CD14-positive monocyte (primary cell): ENCODE measurements at places on chromosomes 3 and 15.

GRCh38 chr3:74267131-74267530, 347.3 kb downstream of the CNTN3 start:
- DNase-seq, result no peak

GRCh38 chr3:117602058-117602644, 892.6 kb downstream of the TUSC7 start:
- DNase-seq, result no peak

DNA sequence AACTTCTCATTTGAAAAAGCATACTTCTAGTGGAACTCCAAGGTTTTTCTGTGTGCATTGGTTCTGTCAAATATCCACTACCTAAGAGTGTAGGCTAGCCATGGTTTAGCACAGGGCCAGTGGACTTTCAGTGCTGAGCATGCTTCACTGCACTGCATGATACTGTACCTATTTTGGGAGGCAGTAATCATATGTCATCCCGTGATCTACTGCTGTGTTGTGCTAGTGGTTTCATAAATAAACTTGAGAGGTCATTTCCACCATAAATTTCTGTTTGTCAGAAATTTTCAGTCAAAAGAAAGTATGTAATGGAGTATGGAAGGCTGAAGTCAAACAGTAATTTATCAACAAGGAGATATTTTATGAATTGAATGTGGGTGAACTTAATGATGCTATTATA, 203.6 kb downstream of the ROBO1 start:
- no peak for DNase-seq

GRCh38 chr15:36506733-36507356, 72.6 kb upstream of the CDIN1 start:
- no peak for DNase-seq

GRCh38 chr3:117645561-117646242, 936.1 kb downstream of the TUSC7 start:
- no peak for DNase-seq

DNA sequence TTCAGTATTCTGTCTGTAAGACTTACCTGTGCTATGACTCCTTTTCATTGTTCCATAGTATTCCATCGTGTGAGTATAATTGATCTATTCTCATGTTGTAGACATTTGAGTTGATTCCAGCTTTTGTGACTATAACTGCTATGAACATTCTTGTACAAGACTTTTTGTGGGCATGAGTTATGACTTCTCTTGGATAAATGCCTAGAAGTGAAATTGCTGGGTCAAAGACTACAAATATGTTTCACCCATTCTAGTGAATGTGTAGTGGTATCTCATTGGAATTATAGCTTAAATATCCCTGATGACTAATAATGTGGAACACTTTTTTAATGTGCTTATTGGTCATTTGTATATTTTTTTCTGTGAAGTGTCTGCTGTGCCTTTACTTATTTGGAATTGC, 27.6 kb upstream of the NPHP3 start:
- no peak for DNase-seq

DNA sequence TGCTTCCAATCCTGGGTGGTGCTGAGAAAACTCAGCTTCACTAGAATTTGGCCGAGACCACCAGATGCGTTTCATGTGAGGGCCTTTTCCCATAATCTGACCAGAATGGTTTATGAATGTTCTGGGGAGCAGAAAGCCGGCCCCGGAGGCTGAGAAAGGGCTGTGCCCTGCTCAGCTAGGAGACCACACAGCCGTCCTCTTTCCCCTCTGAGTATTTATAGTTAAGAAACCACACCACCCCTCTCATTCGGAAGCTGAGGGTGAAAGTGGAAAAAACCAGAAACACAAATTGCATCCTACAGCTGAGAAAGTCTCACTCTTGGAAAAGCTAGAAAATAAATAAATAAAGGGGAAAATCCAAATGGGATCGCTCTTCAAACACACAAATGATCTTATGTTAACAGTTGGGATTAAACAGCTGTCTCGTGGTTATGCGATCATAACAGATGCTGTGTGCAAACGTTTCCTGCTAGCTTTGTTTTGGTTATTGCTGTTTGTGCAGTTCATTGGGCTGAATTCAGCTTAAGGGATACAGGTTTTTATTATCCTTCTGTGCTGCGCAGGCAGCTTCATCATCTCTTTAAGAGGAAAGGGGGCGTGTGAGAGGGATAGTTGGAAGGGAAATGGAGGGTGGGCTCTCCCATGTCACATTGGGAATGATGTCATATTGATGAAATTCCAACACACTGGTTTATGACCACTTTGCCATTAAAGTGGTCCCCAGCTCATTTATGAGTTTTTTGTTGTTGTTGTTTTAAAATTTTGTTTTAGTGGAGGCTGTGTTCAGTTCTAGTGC, 1026.2 kb upstream of the NR2F2 start:
- no peak for DNase-seq

GRCh38 chr3:32105291-32106131, 909 bp upstream of the GPD1L start:
- DNase-seq, result no peak

DNA sequence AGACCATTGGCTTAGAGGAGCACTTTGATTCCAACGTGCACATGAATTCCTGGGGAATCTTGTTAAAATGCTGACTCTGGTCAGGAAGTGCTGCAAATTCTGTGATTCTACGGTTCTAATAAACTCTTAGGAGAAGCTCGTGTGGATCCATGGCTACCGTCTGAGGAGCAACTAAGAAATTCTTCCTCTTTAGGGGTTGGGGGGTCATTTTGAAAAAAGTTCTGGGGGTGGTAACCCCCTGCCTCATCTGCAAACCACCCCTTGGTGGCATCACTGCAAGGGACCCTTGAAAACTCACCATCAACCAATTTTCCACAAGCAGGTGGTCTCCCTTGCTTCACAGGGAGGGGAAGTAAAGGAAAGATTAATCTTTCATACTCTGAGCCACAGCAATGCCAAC, 52.2 kb upstream of the IGF1R start:
- no peak for DNase-seq

GRCh38 chr15:35827911-35828310, 281.9 kb upstream of the DPH6 start:
- no peak for DNase-seq

- no peak for DNase-seq
Observed at GRCh38 chr3:142853270-142854168, 35.4 kb downstream of the PCOLCE2 start.

DNA sequence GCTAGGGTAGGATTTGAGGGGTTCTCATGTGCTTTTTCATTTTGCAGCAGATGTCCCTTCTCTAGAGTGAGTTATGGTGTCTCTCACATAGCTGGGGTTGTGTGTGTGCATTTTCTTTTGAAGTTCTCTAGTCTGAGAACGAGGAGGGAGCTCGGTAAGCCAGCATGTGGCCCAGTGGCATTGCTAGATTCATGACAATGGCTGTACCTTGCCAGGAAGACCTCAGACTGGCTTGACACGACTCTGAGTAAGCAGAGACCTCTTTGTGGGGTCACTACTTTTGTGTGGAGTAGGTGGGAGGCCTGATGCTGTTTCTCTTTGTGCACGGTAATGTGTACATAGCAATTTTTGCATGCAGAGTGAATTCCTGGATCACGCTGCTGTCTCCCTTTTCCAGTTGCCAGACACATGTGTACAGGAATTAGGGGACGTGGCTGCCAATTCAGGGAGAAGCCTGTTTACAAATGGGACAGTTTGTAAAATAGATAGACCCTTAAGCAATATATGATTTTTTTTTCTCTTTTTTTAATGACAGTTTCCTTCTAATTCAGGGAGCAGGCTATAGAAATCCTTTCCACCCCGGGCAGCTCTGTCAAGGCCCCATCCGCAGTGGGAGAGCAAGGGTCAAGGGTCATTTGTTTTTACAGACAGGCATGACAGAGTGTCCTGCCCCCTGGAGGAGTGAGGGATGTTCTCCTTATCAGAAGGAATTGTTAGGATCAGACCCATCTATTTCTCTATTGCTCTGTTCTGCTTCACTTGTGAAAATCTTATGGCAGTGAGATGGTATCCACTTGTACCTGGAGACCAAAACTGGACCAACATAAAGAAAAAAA, 4.6 kb downstream of the CACNA1D start:
- DNase-seq, result no peak

DNA sequence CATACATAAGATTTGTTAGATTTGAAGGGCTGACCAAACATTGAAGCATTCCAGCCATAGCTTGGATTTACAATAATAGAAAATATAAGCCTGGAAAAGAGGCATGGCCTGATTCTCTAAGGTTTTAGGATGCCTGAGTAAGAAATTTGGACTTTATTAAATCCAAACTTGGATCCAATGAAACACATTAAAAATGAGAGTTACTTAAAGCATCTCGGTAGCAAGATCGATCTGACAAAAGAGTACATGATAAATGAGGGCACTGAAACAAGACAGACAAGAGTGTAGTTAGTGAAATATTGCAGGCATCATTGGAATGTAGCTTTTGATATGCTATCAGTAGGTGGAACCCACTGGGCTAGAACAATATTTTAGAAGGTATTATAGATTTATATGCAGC, 855.7 kb upstream of the DPPA4 start:
- no peak for DNase-seq

DNA sequence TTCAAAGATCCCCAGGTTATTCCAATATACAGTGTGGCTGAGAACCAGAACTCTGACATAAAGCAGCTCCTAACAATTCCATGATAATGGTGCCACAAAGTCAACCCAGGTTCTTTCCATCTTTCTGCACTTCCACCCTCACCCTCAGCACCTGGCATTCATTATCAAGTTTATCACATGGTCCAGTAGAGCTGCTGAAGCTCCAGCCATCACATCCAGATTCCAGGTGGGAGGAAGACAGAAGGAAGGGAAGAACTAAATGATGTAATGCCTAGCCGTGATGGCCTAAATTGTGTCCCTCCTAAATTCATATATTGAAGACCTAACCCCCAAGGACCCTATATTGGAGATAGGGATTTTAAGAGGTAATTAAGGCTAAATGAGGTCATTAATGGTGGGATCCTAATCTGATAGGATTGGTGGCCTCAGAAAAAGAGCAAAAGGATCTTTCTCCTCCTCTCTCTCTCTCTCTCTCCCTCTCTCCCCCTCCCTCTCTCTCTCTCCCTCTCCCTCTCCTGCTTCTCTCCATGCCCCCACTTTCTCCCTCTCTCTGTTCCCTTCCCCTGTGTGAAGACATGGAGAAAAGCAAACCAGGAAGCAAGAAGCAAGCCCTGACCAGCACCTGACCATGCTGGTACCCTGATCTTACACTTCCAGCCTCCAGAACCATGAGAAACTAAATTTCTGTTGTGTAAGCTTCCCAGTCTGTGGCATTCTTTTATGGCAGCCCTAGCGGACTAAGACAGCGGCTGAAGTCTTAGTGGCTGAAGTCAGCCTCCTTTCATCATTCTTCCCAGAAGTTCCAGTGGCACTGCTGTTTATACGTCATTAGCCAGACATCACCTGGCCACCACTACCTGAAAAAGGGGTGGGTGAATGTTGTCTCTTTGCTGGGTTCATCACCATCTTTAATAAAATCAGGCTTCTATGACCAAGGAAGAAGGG, 369.7 kb upstream of the PROK2 start:
- DNase-seq, result no peak

- peak; percentile 58 for DNase-seq
Observed at GRCh38 chr3:189914799-189915198, 205.9 kb downstream of the P3H2 start.

GRCh38 chr3:147872568-147872967, 463.4 kb downstream of the ZIC1 start:
- DNase-seq, result no peak

- DNase-seq, result no peak
Observed at GRCh38 chr15:39312984-39313383, 267.9 kb upstream of the THBS1 start.

- DNase-seq, result no peak
Observed at GRCh38 chr3:9476935-9477334, 76.7 kb downstream of the LHFPL4 start.

- no peak for DNase-seq
Observed at GRCh38 chr3:138043266-138044029, 33.5 kb downstream of the CLDN18 start.

- DNase-seq, result no peak
Observed at GRCh38 chr15:36887214-36887961, 213.0 kb downstream of the MEIS2 start.

DNA sequence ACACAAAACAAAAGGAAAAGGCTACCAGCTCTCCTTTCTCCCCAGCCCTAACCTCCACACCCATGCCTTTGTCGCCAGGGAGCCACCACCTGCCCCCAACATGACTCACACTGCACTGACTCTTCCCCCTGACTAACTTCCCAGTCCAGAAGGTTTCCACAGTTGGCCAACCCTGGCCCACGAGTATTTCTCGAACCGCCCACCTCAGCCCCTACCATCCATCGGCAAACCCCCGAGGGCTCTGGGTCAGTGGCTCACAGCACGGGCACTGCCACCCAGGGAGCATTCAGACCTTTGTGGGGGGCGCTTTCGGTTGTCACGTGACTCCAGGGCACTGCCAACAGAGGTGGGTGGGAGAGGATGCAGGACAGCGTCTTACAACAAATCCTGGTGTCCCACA, 152.3 kb downstream of the LRRC28 start:
- DNase-seq, result no peak

- no peak for DNase-seq
Observed at GRCh38 chr3:66270701-66271100, 49.9 kb downstream of the SLC25A26 start.

DNA sequence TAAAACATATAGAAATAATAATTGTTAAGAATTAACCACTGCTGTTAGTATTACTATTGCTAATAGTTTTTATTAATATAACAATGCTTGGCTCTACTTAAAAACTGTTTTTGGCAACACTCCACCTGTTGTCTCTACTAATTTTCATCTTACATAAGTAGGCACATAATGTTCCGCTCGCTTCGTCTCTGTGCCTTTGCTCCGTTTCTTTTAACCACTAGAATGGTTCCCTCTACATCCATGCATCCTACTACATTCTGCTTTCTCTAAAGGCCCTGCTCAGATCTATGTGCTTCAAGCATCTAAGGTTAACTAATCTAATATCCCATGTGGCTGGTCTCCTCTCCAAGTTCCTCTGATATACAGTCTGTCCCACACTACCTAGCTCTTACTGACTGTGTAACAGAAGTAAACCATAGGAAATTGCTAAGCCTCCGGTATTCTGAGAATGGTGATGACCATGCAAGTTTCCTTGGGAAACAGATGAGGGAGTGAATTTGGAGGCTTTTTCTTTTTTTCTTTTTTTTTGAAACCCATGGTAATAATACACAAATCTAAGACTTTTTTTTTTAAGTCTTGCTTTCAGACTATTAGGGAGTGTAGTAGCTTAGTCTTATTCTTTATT, 138.3 kb downstream of the P3H2 start:
- no peak for DNase-seq
